Transverse colon (tissue), 4 donors: ENCODE measurements at places on chromosomes 4 and X. TPM values are rescaled to one million over a fixed set of nuclear protein-coding genes. Genes with fewer than 3 reads are reported as not detected.

DNA sequence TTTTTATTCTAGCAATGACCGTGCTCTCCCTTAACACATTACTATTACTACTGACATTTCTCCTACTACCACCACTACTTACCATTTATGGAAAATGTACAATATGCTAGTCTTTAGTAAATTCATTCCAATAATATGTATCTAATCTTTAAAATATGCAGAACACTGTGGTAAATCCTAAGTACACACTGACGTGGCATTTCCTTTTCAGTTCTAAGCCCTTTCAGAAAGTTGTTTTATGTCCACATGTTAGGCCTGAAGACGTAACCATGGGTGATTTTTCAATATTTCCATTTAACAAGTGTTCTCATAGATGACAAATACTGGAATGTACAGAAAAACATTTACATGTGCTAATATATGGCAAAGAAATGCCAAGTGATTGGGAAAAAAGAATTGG lies 268.6 kb upstream of the SLIT2 start:
- no peaks in the 10 kb centered on the region for H3K4me1 ChIP-seq
- no peaks in the 10 kb centered on the region for H3K27me3 ChIP-seq
- DNase-seq: no peak
- H3K27ac ChIP-seq: no peak overlapping the region
- no peaks in the 10 kb centered on the region for H3K36me3 ChIP-seq
- H3K4me3 ChIP-seq: no peak overlapping the region

GRCh38 chr4:4339504-4340085 lies 47.3 kb upstream of the NSG1 start:
- no peak for DNase-seq
- no peaks in the 10 kb centered on the region for H3K4me1 ChIP-seq
- H3K27ac ChIP-seq: no peak overlapping the region
- no peaks in the 10 kb centered on the region for H3K27me3 ChIP-seq
- no peak overlapping the region for H3K4me3 ChIP-seq

- H3K27ac ChIP-seq: no peak overlapping the region
- no peaks in the 10 kb centered on the region for H3K4me1 ChIP-seq
- no peaks in the 10 kb centered on the region for H3K36me3 ChIP-seq
- no peak overlapping the region for H3K4me3 ChIP-seq
- DNase-seq: no peak
- H3K27me3 ChIP-seq: no peaks in the 10 kb centered on the region
These were observed 35.6 kb upstream of the KCNE5 start for GRCh38 chrX:109660435-109661143.

- H3K27ac ChIP-seq: no peak overlapping the region
- no peaks in the 10 kb centered on the region for H3K4me1 ChIP-seq
- no peaks in the 10 kb centered on the region for H3K27me3 ChIP-seq
- H3K36me3 ChIP-seq: no peaks in the 10 kb centered on the region
These were observed 81.0 kb upstream of the IL2 start for GRCh38 chr4:122537388-122538135.

- H3K4me3 ChIP-seq: no peak overlapping the region
- no peak overlapping the region for H3K27ac ChIP-seq
- DNase-seq: no peak
- H3K27me3 ChIP-seq: no peaks in the 10 kb centered on the region
- no peaks in the 10 kb centered on the region for H3K4me1 ChIP-seq
These were observed 205.9 kb downstream of the AASDH start for GRCh38 chr4:56181140-56181953.

DNA sequence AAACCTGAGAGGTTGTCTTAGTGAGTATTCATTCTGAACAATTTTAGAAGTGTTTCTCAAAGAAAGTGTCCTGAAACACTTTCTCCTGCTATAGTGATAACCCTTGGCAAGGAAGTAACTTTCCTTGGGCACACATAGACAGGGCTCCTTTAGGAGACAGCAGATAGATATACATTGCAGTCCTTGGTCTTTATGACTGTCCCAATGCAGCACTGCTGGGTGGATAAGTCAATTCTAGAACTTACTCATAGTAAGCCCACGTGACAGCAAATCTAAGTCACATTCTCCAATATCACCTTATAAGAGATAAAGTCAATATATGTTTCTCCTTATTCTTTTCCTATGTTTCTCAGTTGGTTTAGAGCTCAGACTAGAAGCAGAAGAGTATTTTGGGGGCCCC lies 46.7 kb downstream of the GPRASP3 start:
- H3K36me3 ChIP-seq: no peaks in the 10 kb centered on the region
- DNase-seq: no peak
- H3K27me3 ChIP-seq: no peaks in the 10 kb centered on the region
- H3K27ac ChIP-seq: no peak overlapping the region
- no peak overlapping the region for H3K4me3 ChIP-seq

DNA sequence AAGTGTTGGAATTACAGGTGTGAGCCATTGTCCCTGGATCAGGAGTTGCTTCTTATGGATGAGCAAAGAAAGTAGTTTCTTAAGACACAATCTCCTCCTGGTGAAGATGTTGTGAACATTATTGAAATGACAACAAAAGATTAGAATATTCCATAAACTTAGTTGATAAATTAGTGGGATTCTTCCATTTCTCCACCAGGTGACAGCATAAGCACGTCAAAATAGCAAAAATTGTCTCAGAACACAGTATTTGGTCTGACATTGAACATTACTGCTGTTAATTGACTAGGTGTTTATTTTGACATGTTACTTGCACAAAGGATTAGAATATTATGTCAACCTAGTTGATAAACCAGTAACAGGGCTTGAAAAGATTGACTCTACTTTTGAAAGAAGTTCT lies 21.6 kb downstream of the CLDN34 start:
- no peaks in the 10 kb centered on the region for H3K4me1 ChIP-seq
- no peaks in the 10 kb centered on the region for H3K27me3 ChIP-seq
- H3K27ac ChIP-seq: no peak overlapping the region
- no peaks in the 10 kb centered on the region for H3K36me3 ChIP-seq
- no peak overlapping the region for H3K4me3 ChIP-seq

DNA sequence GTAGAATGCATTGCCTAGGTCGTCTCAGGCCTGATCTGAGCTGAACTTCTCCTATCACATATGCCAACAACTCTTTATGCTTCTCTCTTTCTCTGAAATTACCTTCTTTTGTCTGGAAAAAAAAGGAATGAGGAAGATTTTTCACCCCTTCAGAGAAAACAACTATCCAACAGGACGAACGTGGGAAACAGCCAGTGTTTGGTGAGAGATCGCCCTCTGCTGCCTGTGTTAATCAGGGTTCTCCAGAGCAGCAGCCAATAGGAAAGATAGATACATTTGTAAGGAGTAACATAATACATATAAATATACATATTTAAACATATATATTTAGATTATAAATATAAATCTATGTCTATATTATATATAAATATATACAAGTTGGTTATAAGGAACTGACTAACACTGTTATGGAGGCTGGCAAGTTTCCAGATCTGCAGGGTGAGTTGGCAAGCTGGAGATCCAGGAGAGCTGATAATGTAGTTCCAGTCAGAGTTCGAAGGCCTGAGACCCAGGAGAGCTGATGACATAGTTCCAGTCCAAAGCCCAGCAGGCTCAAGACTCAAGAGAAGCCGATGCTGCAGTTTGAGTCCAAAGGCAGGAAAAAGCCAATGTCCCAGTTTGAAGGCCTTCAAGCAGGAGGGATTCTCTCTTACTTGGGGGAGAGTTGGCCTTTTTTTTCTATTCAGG lies 13.3 kb downstream of the CETN2 start:
- no peaks in the 10 kb centered on the region for H3K36me3 ChIP-seq
- H3K4me3 ChIP-seq: no peak overlapping the region
- DNase-seq: peak; percentile 26
- H3K4me1 ChIP-seq: peaks cover 7% of the 10 kb centered on the region

GRCh38 chr4:43394976-43395375 lies 502.5 kb downstream of the GRXCR1 start:
- no peak overlapping the region for H3K27ac ChIP-seq
- no peaks in the 10 kb centered on the region for H3K4me1 ChIP-seq
- DNase-seq: no peak
- H3K36me3 ChIP-seq: no peaks in the 10 kb centered on the region

DNA sequence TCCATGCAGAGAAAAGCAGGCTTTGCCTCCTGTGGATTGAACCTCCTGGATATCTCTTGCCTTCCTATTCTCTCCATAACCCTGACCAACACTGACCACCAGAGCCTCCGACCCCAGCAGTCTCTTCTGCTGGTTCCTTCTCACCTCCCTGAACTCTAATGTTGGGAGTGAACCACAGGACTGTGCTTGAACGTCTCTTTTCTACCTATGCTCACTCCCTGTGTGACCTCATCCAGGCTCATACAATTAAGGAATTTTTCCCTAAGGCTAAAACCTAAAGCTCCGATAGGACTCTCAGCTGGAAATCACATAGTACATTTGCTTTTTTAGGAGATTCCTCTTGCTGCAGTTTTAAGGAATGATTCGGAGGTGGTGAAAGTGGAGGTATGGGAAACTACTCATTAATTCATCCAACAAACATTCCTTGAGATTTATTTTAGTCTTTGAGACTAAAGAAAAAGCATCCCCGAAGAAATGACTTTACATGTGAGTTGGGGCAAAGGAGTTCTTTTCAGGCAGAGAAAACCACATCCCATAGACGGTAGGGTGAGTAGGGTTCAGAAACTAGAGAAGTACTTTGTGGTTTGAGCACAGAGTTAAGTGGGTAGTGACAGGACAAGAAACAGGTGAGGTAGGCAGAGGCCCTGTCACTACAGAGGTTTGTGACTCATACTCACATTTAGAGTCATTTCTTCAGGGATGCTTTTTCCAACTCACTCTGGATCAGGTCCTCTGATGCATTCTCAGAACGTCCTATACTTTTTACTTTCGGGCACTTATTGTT lies 30.8 kb downstream of the NDNF start:
- no peaks in the 10 kb centered on the region for H3K36me3 ChIP-seq
- no peaks in the 10 kb centered on the region for H3K27me3 ChIP-seq
- H3K4me1 ChIP-seq: no peaks in the 10 kb centered on the region
- no peak overlapping the region for H3K27ac ChIP-seq

- no peaks in the 10 kb centered on the region for H3K4me1 ChIP-seq
- H3K27me3 ChIP-seq: no peaks in the 10 kb centered on the region
- DNase-seq: peak; percentile 7
- no peak overlapping the region for H3K4me3 ChIP-seq
- H3K36me3 ChIP-seq: no peaks in the 10 kb centered on the region
These were observed 1222.4 kb upstream of the PRKX start for GRCh38 chrX:4935846-4936245.

The NSDHL gene
- 21.0 TPM for total RNA-seq

The SASH3 gene
- 5.6 TPM for total RNA-seq

The HNRNPH2 gene
- 21.1 TPM for total RNA-seq

The SLC4A4 gene
- total RNA-seq: 128 TPM

The GSX2 gene
- not detected for total RNA-seq

The SPOCK3 gene
- total RNA-seq: not detected

The CT45A10 gene
- not detected for total RNA-seq
